Heart left ventricle (tissue), 16 donors: ENCODE measurements at places on chromosomes 11 and 22.

- no peak for DNase-seq
These were observed 35.5 kb upstream of the NCAM1 start for GRCh38 chr11:112925516-112926310.

DNA sequence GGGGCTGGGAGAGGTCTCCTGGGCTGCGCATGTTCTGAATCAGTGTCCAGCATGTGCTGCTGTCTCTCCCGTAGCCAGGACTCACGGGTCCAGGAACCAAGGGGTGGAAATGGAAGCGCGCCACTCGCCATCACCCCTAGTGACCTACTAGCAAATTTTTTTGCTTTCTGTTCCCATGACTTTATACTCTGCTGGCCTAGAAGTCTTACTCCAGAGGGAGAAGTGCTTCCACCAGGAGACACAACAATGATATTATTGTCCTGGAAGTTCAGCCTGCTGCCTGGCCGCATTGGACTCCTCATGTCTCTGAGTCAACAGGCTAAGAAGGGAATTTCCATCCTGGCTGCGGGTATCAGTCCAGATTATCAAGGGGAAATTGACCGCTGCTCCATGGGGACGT, 729.7 kb downstream of the BRD1 start:
- DNase-seq = no peak

- DNase-seq = no peak
These were observed 15.5 kb upstream of the RAPSN start for GRCh38 chr11:47464483-47464882.

GRCh38 chr11:1660111-1660867, 30.7 kb downstream of the KRTAP5-5 start:
- DNase-seq = no peak

DNA sequence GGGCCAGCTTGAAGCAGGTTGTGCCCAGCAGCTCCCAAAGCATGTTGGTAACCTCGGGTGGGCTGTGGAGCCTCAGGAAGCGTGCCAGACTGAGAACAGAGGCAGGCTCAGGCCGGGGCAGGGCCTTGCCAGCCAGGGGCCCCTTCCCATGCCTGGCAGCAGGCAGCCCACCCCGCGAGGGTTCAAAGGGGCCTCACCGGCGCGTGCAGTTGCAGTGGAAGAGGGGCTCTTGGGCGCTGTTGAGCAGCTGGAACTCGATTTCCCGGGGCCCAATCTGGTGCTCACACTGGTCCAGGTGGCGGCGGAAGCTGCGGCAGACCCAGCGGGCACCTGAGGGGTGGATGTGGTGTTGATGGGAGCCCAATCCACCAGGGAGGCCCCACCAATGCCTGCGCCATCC, 3.6 kb downstream of the PLA2G3 start:
- no peak for DNase-seq
